Kidney (tissue), 22 donors: ENCODE measurements at places on chromosomes 2 and 18.

- peak overlapping the region; percentile 68 for H3K27ac ChIP-seq
- peaks cover 36% of the 10 kb centered on the region for H3K4me1 ChIP-seq
- DNase-seq = peak; percentile 46
- no peaks in the 10 kb centered on the region for H3K27me3 ChIP-seq
- H3K36me3 ChIP-seq = no peaks in the 10 kb centered on the region
These were observed 12.6 kb downstream of the MBP start for GRCh38 chr18:77119851-77120491.

GRCh38 chr18:38367473-38367872 is 801.9 kb upstream of the CELF4 start:
- H3K27ac ChIP-seq = no peak overlapping the region
- H3K4me1 ChIP-seq = peaks cover 2% of the 10 kb centered on the region
- H3K27me3 ChIP-seq = no peaks in the 10 kb centered on the region

GRCh38 chr2:117714110-117714509 is 100.4 kb upstream of the DDX18 start:
- H3K4me1 ChIP-seq = no peaks in the 10 kb centered on the region
- no peaks in the 10 kb centered on the region for H3K27me3 ChIP-seq
- no peak overlapping the region for H3K4me3 ChIP-seq
- no peak for DNase-seq
- H3K36me3 ChIP-seq = no peaks in the 10 kb centered on the region
- H3K27ac ChIP-seq = no peak overlapping the region

DNA sequence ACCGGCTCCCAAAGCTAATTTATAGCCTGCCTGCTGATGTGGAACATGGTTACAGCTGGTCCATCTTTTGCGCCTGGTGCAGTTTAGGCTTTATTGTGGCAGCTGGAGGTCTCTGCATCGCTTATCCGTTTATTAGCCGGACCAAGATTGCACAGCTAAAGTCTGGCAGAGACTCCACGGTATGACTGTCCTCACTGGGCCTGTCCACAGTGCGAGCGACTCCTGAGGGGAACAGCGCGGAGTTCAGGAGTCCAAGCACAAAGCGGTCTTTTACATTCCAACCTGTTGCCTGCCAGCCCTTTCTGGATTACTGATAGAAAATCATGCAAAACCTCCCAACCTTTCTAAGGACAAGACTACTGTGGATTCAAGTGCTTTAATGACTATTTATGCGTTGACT is 51.4 kb downstream of the TMEM178A start:
- no peaks in the 10 kb centered on the region for H3K36me3 ChIP-seq
- H3K4me1 ChIP-seq = no peaks in the 10 kb centered on the region
- no peak overlapping the region for H3K27ac ChIP-seq
- no peak for DNase-seq
- H3K27me3 ChIP-seq = no peaks in the 10 kb centered on the region

DNA sequence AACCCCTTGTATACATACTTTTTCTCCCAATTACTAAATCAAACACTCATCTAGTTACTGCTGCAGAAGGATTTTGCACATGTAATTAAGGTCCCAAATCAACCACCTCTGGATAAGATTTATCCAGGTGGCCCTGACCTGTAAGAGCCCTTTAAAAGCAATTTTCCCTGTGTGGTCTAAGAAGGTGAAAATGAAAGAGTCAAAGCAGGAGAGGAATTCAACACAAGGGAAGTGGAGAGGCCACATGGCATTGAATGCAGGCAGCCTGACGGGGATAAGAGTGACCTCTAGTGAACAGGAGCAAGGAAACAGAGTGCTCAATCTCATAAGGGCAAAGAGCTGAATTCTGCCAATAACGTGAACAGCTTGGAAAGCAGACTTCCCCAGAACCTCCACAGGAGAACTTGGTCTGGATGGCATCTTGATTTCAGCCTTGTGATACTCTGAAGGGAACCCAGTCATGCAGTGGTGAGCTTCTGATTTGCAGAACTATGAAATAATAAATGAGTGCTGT is 27.2 kb downstream of the PPP3R1 start:
- no peaks in the 10 kb centered on the region for H3K27me3 ChIP-seq
- no peaks in the 10 kb centered on the region for H3K36me3 ChIP-seq
- H3K4me1 ChIP-seq = no peaks in the 10 kb centered on the region

DNA sequence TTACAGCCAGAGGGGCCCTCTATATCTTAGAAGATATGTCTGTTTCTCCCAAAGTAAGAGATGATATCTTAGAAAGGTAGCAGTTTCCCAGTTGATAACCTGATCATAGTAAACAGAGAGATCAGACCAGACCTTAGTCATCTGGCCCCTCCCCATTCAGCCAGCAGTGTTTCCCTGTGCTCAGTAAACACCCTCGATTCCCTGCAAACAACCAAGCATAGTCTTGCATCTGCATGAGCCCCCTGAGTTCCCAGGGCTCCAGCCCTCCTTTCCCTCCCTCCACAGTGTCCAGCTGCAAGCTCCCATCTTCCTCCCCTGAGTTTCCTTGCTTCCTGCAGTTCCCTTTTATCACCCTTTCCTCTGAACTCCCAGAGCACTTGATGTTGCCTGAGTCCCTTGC is 20.3 kb downstream of the NRP2 start:
- H3K27me3 ChIP-seq = no peaks in the 10 kb centered on the region
- no peak overlapping the region for H3K4me3 ChIP-seq
- no peak overlapping the region for H3K27ac ChIP-seq
- H3K4me1 ChIP-seq = peaks cover 13% of the 10 kb centered on the region

- DNase-seq = peak; percentile 44
- no peaks in the 10 kb centered on the region for H3K36me3 ChIP-seq
- H3K27me3 ChIP-seq = no peaks in the 10 kb centered on the region
- no peaks in the 10 kb centered on the region for H3K4me1 ChIP-seq
- no peak overlapping the region for H3K4me3 ChIP-seq
These were observed 119.4 kb downstream of the COPS8 start for GRCh38 chr2:237205043-237205541.

GRCh38 chr2:107002735-107003134 is 116.8 kb upstream of the ST6GAL2 start:
- H3K36me3 ChIP-seq = no peaks in the 10 kb centered on the region
- no peak overlapping the region for H3K27ac ChIP-seq
- H3K4me1 ChIP-seq = no peaks in the 10 kb centered on the region
- H3K27me3 ChIP-seq = no peaks in the 10 kb centered on the region

DNA sequence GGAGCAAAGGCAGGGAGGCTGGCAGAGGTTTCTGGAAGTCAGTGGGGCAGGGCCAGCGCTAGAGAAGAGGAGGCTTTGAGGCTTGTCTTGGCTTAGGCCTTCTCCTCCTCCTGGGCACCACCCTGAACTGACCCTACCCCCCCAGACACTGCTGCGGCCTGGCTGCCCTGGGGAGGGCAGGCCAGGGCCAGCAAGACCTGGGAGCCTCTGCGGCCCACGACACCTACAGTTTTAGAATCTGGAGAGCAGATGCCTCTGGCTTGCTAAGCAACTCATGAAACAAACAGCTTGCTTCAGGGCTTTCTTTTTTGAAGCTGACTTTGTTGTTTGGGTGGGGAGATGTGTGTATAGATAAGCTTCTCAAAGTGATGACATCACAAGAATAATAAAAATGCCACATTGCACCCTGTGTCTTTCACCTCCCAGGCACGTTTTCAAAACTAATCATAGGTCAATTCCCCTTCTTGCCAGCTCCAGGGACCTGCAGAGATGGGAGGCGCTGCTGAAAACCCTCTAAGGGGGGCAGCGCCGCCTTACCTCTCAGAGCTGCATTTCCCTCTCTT is 46.2 kb upstream of the SMAD7 start:
- no peak overlapping the region for H3K27ac ChIP-seq
- H3K36me3 ChIP-seq = no peaks in the 10 kb centered on the region
- peak; percentile 55 for DNase-seq
- H3K27me3 ChIP-seq = no peaks in the 10 kb centered on the region
- no peak overlapping the region for H3K4me3 ChIP-seq

DNA sequence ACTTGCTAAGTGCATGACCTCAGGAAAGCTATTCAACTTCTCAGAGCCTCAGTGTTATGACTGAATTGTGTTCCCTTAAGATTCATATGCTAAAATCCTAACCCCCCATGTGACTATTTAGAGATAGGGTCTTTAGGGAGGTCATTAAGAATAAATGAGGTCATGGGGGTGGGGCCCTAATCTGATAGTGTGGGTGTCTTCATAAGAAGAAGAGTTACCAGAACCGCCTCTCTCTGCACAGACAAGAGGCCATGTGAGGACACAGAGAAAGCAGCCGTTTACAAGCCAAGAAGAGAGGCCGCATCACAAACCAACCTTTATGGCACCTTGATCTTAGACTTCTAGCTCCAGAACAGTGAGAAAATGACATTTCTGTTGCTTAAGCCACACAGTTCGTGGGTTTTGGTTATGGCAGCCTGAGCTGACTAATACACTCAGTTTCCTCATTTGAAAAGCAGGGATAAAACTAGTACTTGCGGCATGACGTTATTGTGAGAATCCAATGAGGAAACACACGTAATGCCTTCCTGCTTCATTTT is 9.9 kb downstream of the SH2D6 start:
- H3K4me1 ChIP-seq = no peaks in the 10 kb centered on the region
- no peak overlapping the region for H3K4me3 ChIP-seq
- H3K27me3 ChIP-seq = no peaks in the 10 kb centered on the region
- no peak overlapping the region for H3K27ac ChIP-seq
- H3K36me3 ChIP-seq = no peaks in the 10 kb centered on the region

GRCh38 chr2:237501892-237502513 is 15.0 kb downstream of the MLPH start:
- H3K4me1 ChIP-seq = no peaks in the 10 kb centered on the region
- no peak overlapping the region for H3K4me3 ChIP-seq

- no peaks in the 10 kb centered on the region for H3K27me3 ChIP-seq
- H3K4me1 ChIP-seq = no peaks in the 10 kb centered on the region
- no peak overlapping the region for H3K27ac ChIP-seq
- no peak overlapping the region for H3K4me3 ChIP-seq
- no peaks in the 10 kb centered on the region for H3K36me3 ChIP-seq
These were observed 331.6 kb downstream of the CCDC85A start for GRCh38 chr2:56515399-56515798.

GRCh38 chr2:134142903-134143302 is 111.0 kb upstream of the MGAT5 start:
- H3K27me3 ChIP-seq = no peaks in the 10 kb centered on the region
- H3K27ac ChIP-seq = no peak overlapping the region

- H3K4me3 ChIP-seq = no peak overlapping the region
- no peaks in the 10 kb centered on the region for H3K4me1 ChIP-seq
- H3K27ac ChIP-seq = no peak overlapping the region
These were observed 62.3 kb upstream of the MGAT4A start for GRCh38 chr2:98793275-98793674.

- DNase-seq = no peak
- H3K4me1 ChIP-seq = no peaks in the 10 kb centered on the region
- no peak overlapping the region for H3K4me3 ChIP-seq
- no peak overlapping the region for H3K27ac ChIP-seq
- no peaks in the 10 kb centered on the region for H3K36me3 ChIP-seq
- no peaks in the 10 kb centered on the region for H3K27me3 ChIP-seq
These were observed 153.4 kb downstream of the NDUFA10 start for GRCh38 chr2:239871481-239872435.

GRCh38 chr18:32906506-32907310 is 133.9 kb upstream of the KLHL14 start:
- no peak overlapping the region for H3K27ac ChIP-seq
- no peak for DNase-seq
- H3K36me3 ChIP-seq = no peaks in the 10 kb centered on the region
- H3K4me3 ChIP-seq = no peak overlapping the region
- no peaks in the 10 kb centered on the region for H3K27me3 ChIP-seq

- H3K27me3 ChIP-seq = no peaks in the 10 kb centered on the region
- no peak overlapping the region for H3K4me3 ChIP-seq
- H3K27ac ChIP-seq = no peak overlapping the region
- no peak for DNase-seq
These were observed 601.2 kb downstream of the LRRTM4 start for GRCh38 chr2:76921006-76921405.

GRCh38 chr2:149860276-149860921 is 272.8 kb upstream of the MMADHC start:
- no peak overlapping the region for H3K27ac ChIP-seq
- DNase-seq = peak; percentile 15
- no peaks in the 10 kb centered on the region for H3K36me3 ChIP-seq
- no peaks in the 10 kb centered on the region for H3K27me3 ChIP-seq
- no peak overlapping the region for H3K4me3 ChIP-seq

DNA sequence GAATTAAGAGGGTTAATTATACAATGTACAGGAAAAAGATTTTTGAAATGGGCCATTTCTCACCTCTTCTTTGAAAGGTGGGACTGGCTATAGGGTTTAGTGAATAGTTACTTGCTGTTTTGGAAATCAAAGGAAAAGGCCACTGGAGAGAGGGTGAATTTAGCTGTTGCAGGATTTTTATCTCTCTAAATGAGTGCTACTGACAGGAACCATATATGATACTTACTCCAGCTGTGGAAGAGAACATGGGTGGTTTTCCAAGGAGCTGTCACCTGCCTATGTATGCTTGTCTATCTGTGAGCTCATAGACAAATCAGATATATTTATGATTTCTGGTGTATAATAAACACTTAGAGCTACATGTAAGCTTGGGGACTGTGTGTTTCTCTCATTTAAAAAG is 430.4 kb downstream of the MTX2 start:
- no peaks in the 10 kb centered on the region for H3K27me3 ChIP-seq
- no peaks in the 10 kb centered on the region for H3K36me3 ChIP-seq
- no peak overlapping the region for H3K4me3 ChIP-seq
- H3K4me1 ChIP-seq = no peaks in the 10 kb centered on the region
- no peak overlapping the region for H3K27ac ChIP-seq
- no peak for DNase-seq

GRCh38 chr2:69092857-69093256 is 79.9 kb downstream of the ANTXR1 start:
- no peaks in the 10 kb centered on the region for H3K27me3 ChIP-seq
- no peaks in the 10 kb centered on the region for H3K4me1 ChIP-seq
- no peak for DNase-seq
- no peak overlapping the region for H3K4me3 ChIP-seq
- no peaks in the 10 kb centered on the region for H3K36me3 ChIP-seq

- H3K4me1 ChIP-seq = peaks cover 9% of the 10 kb centered on the region
- H3K36me3 ChIP-seq = no peaks in the 10 kb centered on the region
- no peak for DNase-seq
- no peak overlapping the region for H3K27ac ChIP-seq
- no peaks in the 10 kb centered on the region for H3K27me3 ChIP-seq
These were observed 18.8 kb downstream of the GPC1 start for GRCh38 chr2:240454106-240454901.

DNA sequence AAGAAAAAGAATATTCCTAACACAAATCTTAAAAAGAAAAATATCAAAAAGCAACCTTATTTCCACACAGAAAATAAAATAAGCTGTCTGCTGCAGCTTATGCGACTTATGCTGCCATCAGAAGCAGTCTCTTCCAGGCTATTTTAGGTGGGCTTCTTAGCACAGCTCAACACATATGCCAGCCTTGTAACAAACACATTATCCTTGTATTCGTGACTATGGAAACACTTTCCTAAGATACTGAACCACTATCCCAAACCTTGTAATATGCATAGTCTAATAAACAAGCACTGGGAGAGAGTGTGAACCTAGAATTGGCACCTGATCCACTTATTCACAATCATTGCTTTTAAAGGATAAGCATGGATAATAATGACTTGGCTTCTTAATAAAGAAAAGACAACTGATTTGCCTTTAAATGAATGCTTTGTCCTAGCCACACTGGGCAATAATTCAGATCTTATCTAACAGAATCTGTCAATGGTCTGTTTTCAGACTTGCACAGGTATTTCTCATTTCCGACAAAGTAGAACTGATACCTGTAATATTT is 40.0 kb upstream of the RNU4ATAC start:
- no peaks in the 10 kb centered on the region for H3K36me3 ChIP-seq
- H3K27ac ChIP-seq = no peak overlapping the region
- no peaks in the 10 kb centered on the region for H3K4me1 ChIP-seq
- H3K27me3 ChIP-seq = no peaks in the 10 kb centered on the region
